ENCODE measurements at places on chromosomes 7 and 10.
A peak's percentile ranks its signal among the peaks of the same experiment; 100 is the strongest.

DNA sequence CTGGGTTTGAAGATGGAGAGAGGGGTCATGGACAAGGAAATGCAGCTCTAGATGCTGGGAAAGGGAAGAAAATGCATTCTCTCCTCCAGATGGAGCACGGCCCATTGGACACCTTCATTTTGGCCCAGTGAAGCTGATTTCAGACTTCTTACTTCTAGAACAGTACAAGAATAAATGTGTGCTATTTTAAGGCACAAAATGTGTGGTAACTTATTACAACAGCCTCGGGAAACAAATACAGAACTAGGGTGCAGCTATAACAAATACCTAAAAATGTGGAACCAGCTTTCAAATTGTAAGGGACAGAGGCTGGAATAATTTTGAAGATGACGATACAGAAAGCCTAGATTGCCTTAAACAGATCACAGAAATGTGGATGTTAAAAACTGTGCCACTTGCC is 54.1 kb downstream of the CYTH3 start:
- no peak for DNase-seq

- DNase-seq = no peak
Measured at GRCh38 chr7:137715121-137715520, 131.7 kb downstream of the DGKI start.

DNA sequence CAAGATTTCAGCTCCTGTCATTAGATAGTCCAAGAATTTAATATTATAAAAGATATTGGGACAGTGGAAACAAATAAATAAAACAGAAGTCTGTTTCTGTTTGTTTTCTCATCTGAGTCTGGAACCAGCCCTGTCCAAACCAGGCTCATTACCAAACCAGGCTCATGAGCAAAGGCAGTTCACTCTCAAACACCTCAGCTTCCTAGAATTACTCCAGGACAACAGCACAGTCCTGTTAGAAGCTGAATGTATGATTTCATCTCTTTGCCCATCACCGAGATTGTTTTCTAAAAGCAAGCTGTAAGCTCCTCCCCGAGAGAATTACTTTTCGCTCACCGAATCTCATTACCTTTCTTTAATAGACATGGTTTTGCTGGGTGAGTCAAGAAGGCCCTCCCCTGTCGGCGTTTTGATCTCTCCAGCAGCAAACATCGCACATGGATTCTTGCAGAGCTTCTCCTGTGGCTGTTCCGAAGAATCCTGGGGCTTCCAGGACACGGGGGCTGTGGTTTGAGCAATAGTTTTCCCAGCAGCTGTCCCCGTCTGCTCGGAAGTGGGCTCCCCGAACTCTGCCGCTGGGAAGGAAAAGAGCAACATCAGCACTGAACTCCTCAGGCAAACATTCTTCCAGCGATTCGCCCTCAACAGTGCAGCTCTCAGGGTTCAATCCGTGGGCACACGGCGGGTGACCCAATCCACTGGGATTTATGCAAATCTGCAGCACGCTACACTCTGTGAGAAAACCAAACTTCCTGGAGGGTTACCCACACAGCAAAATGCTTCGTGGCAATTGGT is 112.5 kb downstream of the SVIL start:
- no peak for DNase-seq

DNA sequence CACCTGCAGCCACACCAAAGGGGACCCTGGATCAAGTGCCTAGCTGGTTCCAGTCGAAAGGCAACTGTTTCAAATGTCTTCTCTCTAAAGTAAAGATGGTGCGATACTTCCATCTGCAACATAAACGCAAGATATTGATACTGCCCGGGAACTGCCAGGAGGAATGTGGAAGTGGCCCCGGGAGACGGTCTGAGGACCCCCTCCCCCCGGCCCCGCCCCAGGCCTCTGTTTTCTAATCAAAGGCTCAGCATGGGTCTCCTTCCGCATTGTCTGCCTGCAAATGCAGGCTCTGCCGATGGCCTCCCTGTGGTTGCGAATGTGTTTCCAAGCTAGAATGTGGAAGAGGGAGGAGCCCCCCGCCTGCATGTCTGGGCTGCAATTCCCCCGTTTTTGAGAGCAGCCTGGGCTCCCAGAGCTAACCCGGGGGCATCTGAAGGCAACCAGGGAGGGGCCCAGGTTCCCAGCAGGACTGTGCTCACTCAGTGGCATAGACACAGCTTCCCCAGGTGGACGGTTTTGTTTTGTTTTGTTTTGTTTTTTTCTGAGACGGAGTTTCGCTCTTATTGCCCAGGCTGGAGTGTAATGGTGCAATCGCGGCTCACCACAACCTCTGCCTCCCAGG is 223.9 kb upstream of the PPP2R2D start:
- DNase-seq = no peak

GRCh38 chr7:30842542-30843451 is 68.9 kb upstream of the AQP1 start:
- no peak for DNase-seq

- no peak for DNase-seq
Measured at GRCh38 chr7:91085175-91085574, 179.1 kb upstream of the FZD1 start.

DNA sequence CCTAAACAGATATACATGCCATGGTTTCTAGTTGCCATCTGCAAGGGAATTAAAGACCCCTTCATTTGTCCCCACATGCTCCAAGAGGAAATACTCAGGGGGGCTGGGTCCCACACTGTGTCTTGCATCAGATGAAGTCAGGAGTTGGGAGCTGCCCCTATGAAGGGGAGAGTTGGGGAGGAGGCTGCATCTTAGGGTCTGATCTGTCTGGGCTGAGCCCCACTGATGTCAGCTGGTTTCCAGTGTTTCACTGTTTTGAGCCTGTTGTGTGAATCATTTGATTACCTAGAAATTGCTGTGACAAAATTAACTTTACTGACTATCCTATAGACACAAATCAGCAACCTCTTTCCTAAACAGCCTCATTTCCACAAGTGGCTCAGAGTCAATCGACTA is 4.9 kb upstream of the ADCY1 start:
- no peak for DNase-seq

GRCh38 chr7:99098286-99098823 is 45.6 kb downstream of the SMURF1 start:
- no peak for DNase-seq

GRCh38 chr7:29833929-29834328 is 27.6 kb downstream of the WIPF3 start:
- DNase-seq = no peak

- peak; percentile 60 for DNase-seq
Measured at GRCh38 chr7:33716581-33717477, 188.5 kb upstream of the BMPER start.

- DNase-seq = no peak
Measured at GRCh38 chr7:77537778-77538280, 734 bp downstream of the PTPN12 start.

- DNase-seq = no peak
Measured at GRCh38 chr10:21273400-21273968, 252.0 kb downstream of the SKIDA1 start.

GRCh38 chr7:5523052-5523711 is 99.5 kb upstream of the TNRC18 start:
- DNase-seq = no peak

- DNase-seq = no peak
Measured at GRCh38 chr7:26426096-26426495, 134.4 kb downstream of the SNX10 start.

GRCh38 chr7:98760201-98760651 is 109.6 kb downstream of the TMEM130 start:
- DNase-seq = no peak
